ENCODE measurements at places on chromosomes 1 and 21.
A peak's percentile ranks its signal among the peaks of the same experiment; 100 is the strongest.

DNA sequence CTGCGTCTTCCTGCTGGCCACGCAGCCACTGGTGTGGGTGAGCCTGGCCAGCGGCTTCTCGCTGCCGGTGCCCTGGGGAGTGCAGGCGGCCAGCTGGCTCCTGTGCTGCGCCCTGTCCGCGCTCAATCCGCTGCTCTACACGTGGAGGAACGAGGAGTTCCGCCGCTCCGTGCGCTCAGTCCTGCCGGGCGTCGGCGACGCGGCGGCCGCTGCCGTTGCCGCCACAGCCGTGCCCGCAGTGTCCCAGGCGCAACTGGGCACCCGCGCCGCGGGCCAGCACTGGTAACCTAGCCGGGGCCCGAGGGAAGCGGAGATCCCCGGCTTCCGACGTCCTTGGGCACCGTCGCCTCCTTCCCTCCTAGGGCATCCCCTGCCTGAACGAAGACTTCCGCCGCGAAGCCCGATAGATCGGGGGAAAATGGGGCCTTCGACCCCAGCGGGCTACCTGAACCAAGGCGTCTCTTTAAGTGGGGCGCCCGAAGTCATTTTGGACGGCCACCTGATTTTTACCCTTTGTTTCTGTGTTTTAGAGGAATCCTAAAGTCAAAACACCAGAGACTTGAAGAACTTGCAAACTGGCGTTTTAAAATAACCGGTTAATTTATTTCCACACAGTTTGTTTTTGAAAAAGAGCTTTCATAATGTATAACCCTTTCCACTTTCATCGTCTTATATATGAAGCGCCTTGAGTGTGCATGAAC is 2.0 kb downstream of the GPR88 start:
- DNase-seq: peak; percentile 16

GRCh38 chr1:101587741-101588140 is 350.9 kb downstream of the S1PR1 start:
- no peak for DNase-seq

GRCh38 chr1:228410671-228411070 is 4.0 kb upstream of the TRIM11 start:
- DNase-seq: no peak

DNA sequence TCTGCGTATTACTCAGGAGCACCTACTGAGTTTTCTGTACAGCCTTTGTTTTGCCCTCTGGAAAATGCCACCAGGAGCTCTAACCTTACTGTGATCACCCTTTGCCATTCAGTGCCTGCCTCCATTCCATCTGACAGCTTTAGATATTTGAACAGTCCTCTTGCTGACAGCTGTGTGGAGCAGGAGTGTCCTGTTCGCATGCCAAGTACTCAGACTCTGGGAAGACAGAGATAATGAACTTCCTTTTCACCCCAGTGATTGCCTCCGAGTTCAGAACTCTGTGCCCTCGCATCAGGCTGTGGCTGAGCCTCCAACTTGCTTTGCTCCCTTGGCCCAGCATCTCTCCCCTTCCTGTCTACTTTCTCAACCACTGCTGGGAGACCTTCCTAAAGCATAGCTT is 74.0 kb downstream of the CACNA1E start:
- DNase-seq: no peak

DNA sequence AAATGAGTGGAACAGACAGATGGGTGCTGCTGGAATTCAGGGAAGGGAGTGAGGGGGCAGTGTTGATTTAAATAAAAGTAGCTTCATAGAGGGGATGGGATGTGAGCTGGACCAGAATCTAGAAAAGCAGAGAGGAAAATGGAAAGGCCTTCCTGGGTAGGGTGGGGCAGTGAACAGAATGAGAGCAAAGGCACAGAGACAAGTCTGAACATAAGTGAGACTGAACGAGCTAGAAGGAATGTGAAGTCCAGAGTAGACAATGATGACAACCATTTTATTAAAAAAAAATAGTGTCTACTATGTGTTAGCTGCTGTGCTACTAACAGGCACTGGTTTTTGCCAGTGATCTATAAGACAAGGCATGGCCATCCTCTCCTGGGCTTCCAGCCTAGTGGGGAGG is 36.0 kb downstream of the ELK4 start:
- DNase-seq: no peak

- DNase-seq: no peak
Measured at GRCh38 chr1:156422602-156423091, 53.6 kb downstream of the RHBG start.

GRCh38 chr1:177432897-177433296 is 262.1 kb downstream of the BRINP2 start:
- no peak for DNase-seq

DNA sequence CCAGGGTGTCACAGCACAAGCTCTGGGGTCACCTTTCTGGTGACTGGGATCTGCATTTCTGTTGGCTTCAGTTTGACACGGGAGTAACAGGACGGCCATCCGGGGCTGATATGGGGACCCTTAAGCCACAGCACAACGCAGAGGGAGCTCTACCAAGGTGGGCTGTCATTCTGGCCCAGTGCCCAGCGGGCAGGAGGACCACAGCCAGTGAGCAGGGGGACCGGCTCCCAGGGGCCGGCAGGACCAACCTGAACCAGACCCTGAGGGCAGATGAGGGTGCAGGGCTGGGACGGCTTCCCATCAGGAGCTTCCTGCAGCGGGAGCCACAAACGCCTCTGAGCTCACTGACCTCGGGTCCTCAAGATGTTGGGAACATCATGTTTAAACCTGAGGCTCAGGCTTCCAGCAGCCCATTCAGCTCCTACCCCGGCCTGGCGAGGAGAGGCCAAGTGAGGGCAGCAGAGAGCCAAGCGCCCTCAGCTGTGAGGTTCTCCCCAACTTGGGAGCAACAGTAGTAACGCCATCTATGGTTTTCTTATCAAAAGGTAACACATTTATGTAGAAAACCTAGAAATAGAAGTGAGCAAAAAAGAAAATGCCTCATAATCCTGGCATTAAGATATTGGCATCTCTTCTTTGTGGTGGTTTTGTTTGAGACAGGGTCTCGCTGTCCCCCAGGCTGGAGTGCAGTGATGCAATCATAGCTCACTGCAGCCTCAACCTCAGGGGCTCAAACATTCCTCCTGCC is 26.8 kb downstream of the TMEM201 start:
- peak; percentile 83 for DNase-seq

DNA sequence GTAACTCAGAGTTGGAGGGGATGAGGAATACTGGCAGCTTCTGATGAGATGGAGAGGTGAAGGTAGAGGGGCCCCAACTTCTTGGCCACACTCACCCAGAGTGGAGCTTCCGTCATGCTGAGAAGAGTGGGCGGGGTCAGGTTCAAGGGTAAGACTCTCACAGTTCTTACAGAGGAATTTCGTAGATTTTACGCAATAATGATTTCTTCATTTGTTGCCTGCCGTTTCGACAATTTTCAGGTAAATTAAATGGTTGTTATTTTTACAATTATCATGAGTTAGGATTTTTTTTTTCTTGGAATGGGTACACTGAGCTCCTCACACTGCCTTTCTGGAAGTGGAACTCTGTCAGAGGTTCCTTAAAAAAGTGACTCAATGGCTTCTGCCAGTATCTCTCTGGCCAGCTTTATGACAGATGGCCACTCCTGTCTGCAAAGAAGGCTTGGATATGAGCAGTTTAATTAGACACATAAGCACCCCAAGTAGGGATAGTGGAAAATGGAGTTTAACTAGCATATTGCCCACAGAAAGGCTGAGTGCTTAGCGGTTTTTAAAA is 13.8 kb upstream of the NLRP3 start:
- DNase-seq: no peak

GRCh38 chr1:191074881-191075280 is 597.2 kb upstream of the BRINP3 start:
- no peak for DNase-seq

DNA sequence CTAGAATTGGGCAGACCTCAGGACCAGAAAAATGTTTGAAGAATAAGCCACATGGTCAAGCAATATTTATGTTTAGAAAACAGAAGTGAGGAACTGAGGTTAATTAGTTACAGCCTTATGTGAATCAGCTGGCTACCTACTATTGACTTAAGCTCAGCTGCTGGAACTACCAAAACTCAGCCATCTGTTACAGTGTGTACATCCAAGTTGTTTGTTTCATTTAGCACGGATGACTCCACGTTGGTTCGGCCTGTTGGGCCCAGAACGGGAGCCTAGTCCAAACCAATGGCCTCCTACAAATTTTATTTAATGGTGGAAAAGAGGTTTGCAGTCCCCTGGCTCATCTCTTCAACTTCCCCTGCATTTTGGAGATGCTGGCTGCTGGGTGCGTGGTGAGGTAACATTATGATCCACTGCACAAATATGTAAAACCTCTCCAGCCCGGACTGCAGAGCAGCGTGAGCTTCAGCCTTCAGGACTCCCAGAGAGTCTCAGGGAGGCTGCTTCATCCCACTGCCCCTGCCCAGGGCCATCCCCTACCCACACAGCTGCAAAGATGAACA is 143.4 kb downstream of the ZZZ3 start:
- no peak for DNase-seq

DNA sequence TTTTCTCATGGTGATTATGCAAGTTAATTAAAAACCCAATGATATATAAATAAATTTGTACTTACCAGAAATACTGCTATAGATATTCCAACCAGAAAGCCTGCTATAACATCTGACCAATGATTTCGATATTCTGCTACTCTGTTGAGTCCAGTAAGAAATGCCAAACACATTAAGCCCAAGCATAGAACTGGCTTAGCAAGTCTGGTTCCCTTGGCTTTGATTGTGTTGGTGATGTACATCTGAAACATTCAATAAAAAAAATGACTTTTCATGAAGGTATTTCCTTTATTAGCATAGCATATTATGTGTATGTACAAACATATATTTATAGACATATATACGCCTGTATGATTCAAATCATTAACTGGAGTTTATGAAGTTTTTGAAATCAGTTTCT is 82.8 kb downstream of the PLPPR5 start:
- DNase-seq: no peak

- DNase-seq: no peak
Measured at GRCh38 chr1:38452246-38452645, 405.7 kb upstream of the POU3F1 start.

- DNase-seq: peak; percentile 64
Measured at GRCh38 chr1:209406168-209406567, 177.3 kb upstream of the CAMK1G start.

GRCh38 chr1:70003211-70003908 is 202.0 kb downstream of the LRRC40 start:
- no peak for DNase-seq

Measured in common myeloid progenitor, CD34-positive (primary cell).